ENCODE measurements at places on chromosomes 6 and 20.
A peak's percentile ranks its signal among the peaks of the same experiment; 100 is the strongest.

DNA sequence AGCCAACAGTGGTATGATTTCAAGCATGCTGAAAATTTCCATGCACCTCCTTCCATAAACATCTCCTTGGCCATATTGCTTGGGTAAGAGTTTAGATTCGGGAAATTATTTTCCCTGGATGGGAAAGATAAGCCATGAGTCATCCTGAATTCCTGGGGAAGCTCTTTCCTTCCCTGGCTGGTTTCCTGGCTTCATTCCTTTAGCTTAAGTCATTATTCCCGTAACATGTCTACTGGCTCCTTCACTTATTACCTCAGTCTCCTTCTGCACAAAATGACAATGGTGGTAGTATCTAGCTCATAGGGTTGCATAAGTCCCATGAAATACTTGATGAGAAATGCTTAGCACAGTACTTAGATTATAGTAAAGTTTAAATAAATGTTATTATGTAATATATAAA, 27.6 kb downstream of the TINAG start:
- peak; percentile 26 for DNase-seq

DNA sequence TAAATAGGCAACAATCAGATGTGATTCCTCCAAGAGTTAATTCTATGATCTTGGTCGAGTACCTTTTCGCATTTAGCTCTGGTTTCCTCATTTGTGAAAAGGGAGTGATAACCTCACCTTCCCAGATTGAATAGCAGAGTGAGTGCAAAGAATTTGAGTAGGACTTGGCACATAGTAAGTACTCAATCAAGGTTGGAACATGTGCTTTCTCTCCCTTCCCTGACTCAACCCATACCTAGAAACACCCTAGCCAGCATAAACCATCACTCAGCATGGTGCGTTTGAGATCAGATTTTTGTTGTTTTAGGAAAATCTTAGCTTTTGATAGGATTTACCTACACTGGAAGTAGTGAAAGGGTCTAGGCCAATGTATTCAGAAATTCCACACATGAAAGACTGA, 333.4 kb upstream of the NT5E start:
- DNase-seq: no peak

- DNase-seq: no peak
Observed at GRCh38 chr6:137692806-137693205, 174.3 kb upstream of the TNFAIP3 start.

DNA sequence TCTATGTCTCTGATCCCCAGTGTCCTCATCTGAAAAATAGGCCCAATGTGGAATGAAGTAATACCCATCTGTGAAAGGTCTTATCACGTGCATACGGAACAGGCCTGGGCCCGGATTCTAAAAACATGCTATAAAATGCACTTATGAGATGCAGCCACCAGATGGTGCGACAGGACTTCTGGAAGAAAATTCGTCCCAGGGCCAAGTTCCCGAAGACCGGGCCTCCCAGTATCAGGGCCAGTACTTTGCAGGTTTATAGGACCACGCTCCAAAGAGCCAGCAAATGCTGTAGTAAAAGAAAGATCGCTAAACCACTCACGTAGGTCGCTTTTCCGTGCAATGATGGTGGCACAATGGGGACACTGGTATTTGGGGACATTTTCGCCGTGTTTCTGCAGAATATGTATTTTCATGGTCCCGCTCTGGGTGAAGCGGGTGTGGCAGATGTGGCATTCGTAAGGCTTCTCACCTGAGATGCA, 10.6 kb downstream of the CTCFL start:
- DNase-seq: peak; percentile 77

DNA sequence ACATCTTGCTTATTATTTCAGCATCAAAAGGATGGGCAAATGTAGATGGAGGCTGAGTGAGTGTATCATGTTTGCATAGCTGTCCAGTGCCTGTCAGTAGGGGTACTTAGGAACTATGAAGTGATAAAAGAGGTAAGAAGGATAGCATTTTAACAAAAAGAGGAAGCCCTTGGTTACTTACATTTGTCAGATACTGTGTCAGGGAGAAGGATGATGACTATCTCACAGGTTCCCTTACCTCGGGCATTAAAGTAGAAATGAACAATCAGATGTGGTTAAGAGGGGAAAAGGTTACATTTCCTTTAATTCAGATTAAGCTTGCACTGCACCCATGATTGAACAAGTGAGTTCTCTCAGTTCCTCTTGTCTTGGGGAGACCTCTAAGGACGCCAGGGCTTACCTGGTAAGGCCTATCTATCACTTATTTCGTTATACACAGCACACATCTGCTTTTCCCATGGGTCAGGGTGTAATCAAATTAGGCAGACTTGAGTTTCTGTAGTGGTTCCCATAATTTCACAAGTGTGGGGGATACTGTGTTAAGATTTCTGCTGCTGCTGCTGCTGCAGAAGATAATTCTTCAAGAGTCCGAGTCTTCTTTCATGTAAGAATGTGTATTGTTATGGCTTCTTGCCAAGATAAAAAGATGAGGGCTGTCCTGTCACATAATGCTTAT, 4.5 kb downstream of the FOXO3 start:
- DNase-seq: no peak

DNA sequence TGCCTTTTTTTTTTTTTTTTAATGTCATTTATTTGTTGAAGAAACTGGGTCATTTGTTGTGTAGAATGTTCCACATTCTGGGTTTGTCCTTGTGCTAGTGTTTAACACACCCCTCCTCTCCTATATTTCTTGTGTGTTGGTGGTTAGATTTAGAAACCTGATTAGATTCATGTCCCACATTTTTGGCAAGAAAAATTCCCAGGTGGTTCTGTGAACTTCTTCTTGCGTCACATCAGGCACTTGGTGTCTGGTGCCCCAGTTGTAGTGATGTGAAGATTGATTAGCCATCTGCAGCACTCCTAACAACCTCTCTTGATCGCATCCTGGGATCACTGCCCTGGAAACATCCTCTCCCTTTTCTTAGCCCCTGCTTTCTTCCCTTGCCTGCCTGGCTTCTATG, 7.8 kb downstream of the PIGT start:
- no peak for DNase-seq

- DNase-seq: no peak
Observed at GRCh38 chr6:136609873-136610706, 59.9 kb upstream of the MAP7 start.

GRCh38 chr6:106724848-106725247, 95.5 kb downstream of the QRSL1 start:
- no peak for DNase-seq

- DNase-seq: no peak
Observed at GRCh38 chr20:62824476-62825332, 7.9 kb downstream of the COL9A3 start.

GRCh38 chr6:52990342-52990741, 4.7 kb downstream of the GSTA4 start:
- no peak for DNase-seq

Data from ELF-1 (cell line).